NCI-H1092 treated with DMSO at 0.1 percent for 48 hours (cell line): ENCODE measurements at places on chromosomes 7 and 10.
A peak's percentile ranks its signal among the peaks of the same experiment; 100 is the strongest.

DNA sequence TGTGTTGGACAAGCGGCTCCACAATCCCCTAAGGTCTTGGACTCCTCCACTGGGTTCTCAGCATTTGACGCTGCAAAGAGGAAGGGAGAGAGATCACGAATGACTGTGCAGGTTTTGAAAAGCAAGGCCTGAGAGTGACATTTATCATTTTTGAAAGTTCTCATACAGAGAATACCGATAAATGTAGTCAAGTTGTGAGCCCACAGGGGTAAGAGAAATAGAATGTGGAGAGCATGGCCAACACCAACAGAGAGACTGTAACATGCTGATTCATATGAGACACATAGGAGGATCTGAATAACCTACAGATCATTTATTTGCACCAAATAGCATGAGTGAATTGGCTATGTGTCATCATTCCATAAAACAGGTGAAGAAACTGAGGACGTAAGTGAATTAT is 230.5 kb upstream of the MBL2 start:
- no peak for DNase-seq

- peak; percentile 23 for DNase-seq
Measured at GRCh38 chr10:84945791-84946190, 617.4 kb downstream of the CCSER2 start.

DNA sequence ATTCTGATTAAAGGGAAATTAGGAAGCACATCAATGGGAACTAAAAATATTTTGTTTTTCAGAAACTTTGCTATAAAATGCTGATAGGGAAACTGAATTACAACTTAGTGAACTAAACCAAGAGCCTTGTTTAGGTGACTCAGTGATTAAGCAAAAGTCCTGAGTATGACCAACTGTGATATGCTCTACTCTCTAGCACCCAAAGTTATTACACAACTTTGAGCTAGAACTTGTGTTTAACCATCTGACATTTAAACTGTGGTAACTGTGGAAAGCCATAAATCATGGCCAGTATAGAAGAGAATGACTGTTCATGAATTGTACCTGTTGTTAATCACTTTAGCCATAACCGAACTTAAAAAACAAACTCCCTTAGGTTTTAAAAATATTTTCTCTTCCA is 127.4 kb downstream of the ZNF365 start:
- DNase-seq: no peak

DNA sequence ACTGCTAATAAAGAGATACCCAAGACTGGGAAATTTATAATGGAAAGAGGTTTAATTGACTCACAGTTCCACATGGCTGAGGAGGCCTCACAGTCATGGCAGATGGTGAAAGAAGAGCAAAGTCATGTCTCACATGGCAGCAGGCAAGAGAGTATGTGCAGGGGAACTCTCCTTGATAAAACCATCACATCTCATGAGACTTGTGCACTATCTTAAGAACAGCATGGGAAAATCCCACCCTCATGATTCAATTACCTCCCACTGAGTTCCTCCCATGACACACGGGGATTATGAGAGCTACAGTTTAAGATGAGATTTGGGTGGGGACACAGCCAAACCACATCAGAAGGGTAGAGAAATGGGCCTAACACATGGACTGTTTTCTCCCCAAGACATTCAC is 156.3 kb downstream of the CCDC71L start:
- no peak for DNase-seq

DNA sequence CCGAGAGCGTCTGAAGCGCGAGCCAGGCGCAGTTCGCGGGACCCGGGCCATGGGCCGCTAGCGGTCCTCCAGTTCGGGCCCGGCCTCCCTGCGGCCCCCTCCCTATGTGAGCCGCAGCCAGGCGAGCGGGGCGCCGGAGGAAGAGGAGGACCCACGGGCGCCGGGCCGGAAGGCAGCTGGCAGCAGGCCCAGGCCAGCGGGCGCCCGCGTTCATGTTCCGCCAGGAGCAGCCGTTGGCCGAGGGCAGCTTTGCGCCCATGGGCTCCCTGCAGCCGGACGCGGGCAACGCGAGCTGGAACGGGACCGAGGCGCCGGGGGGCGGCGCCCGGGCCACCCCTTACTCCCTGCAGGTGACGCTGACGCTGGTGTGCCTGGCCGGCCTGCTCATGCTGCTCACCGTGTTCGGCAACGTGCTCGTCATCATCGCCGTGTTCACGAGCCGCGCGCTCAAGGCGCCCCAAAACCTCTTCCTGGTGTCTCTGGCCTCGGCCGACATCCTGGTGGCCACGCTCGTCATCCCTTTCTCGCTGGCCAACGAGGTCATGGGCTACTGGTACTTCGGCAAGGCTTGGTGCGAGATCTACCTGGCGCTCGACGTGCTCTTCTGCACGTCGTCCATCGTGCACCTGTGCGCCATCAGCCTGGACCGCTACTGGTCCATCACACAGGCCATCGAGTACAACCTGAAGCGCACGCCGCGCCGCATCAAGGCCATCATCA is 1.1 kb downstream of the ADRA2A start:
- DNase-seq: no peak

DNA sequence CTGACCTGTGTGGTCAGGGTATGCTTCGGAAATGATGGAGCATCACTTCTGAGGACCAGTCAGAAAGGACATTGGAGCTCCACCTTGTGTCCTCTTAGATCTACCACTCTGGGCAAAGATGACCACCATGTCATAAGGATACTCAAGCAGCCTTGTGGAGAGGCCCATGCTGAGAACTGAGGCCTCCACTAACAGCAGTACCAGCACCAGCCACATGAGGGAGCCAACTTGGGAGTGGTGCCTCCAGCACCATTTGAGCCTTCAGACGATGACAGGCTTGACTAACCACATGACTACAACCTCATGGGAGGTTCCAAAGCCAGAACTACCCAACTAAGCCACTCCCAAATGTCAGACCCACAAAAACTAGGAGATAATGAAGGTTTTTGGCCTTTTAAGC is 116.0 kb downstream of the NPTX2 start:
- DNase-seq: peak; percentile 2

DNA sequence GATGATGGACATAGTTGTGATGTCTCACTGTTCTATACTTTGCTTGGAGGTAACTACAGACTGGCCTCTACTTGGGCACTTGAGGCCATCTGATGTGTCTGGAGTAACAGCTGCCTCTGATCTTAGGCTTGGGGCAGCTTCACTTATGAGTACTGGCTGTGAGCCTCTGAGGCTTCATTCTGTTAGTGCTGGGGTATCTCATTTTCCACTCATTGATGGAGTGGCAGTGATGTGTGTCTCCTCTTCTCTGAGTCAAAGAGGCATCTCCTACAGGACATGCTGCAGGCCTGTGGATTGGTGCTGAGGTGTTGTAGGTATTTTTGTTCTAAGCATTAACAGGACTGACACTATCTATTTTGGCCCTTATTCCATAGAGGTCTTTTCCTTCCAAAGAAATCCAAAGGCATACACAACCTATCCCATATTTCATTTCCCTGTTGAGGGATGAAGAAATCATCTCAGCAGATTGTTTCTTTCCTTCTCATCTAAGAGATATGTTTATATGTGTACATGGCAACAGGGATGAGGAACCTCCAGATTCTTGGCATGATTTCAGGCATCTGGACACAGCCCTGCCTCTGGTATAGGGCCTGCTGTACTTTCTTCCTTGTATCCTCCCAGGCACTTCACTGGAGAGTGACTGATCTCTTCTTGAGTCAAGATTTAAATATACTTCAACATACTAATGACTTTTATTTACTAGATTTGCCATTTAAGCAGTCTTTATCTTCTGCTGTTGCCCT is 65.7 kb upstream of the NOBOX start:
- no peak for DNase-seq

DNA sequence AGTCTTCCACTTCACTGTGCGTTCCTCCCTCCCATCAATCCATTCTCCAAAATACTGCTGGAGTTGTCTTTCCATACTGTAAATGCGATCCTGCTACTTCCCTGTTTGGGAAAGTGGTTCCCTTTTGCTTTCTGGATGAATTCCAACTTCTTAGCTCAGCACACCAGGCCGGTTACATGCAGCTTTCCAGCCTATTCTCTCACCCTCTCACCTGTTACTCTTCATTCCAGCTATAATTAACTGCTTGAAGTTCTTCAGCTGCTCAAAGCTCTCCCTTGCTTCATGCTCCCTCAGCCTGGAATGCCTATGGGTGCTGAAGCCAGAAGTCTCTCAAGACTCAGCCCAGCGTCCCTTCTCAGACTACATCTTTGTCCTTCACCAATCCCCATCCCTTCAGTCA is 6.0 kb upstream of the ZNRF2 start:
- DNase-seq: peak; percentile 59

GRCh38 chr7:70596598-70596913 is 535.4 kb upstream of the GALNT17 start:
- peak; percentile 70 for DNase-seq

DNA sequence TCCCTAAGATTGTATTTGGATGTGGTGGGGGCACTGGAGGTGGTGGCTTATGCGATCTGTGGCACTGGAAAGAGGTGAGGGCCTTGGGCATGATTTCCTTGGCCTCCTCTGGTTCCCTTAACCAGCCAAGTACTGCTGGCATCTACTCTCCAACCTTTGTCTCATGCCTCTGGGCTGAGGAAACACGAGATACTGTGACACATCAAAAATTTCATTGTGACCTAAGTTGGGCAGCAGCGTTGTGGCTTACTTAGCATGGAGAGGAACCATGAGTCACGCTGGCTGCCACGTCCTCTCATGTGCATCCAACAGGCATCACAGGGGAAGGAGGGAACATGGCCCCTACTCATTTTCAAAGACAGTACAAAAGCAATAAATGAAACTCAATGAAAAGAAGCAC is 29.7 kb upstream of the GSDME start:
- no peak for DNase-seq

- peak; percentile 88 for DNase-seq
Measured at GRCh38 chr7:24979863-24980533, at the start of gene OSBPL3. Gene OSBPL3, minus strand, starts transcription at chr7:24980178. Its CDS starts 87,706 bp downstream, at chr7:24892472.

GRCh38 chr7:116227678-116228239 is 17.4 kb downstream of the TES start:
- DNase-seq: no peak

DNA sequence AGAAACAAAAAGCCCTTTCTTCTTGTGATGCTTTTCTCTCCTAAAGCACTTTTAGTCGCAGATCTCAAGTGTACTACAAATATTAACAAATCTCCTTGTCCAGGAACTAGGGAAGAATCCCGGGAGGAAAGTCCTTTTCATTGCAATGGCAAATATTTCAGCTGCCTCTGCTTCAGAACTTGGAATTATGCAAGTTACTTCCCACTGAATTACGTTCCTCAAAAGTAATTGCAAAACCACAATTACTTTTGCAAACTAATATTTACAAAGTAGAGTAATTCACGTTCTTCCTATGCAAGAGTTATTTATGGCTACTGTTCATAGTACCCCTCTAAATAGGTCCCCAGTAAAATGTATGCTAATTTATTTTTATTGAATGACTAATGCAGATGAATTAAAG is 14.5 kb downstream of the PRKCQ start:
- DNase-seq: no peak

- peak; percentile 69 for DNase-seq
Measured at GRCh38 chr7:8724080-8724718, 290.8 kb downstream of the NXPH1 start.

- DNase-seq: no peak
Measured at GRCh38 chr10:131930150-131930549, 29.3 kb downstream of the PPP2R2D start.
